ENCODE measurements at places on chromosomes 4 and X.

GRCh38 chrX:94751611-94752010 is 1077.6 kb downstream of the FAM133A start:
- no peak for DNase-seq

- DNase-seq = no peak
Observed at GRCh38 chrX:125175991-125176584, 143.6 kb upstream of the TEX13C start.

DNA sequence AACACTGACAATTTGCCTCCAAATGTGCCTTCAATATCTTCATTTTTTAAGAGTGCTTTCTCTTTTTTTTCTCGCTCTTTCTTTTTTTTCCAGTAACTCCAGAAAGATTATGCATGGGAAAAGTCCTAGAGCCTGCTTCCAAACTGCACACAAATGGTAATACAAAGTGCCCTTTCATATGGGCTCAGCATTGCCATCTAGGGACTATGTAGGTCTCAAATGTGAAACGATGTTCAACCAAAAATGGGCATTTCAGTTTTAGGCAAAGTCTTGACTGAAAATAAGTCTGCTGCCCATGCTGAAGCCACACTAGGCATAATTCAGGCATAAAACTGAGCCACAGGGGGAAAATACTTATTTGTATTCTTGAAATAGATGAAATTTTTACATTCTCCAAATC is 65.6 kb downstream of the SYNPO2 start:
- no peak for DNase-seq

DNA sequence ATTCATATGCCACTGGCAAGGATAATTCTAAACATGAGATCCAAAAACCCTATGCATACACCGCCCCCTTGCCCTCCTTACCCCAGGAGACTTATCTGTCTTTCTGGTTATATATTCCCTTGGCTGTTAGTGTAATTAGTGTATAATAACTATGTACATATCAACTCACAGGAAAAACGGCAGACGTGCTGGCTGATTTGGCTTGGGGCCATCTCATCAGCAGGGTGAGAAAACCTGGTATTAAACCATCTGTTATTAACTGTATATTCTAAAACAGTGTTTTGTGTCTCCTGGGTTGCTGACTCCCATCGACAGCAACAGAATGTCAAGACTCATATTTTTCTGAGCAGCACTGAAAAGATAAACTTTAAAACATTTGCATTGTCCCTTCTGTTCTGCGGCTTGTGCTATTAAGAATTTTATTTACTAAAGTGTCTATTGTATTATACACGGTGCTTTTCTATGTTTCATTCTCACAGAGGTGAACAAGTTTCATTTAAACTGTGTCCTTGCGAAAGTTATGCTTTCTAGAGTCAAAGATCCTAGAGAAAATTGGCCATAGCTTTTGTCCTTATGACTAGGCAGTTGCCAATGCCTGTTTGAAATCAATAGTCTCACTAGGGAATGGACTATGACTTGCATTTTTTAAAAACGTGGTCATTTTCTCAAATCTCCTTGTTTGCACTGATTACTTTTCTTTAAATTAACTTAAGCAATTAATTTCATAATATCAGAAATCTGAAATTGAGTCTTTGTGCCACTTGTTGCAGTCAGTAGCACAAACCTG is 211.5 kb upstream of the MID1 start:
- DNase-seq = no peak

GRCh38 chrX:135185795-135186443 is 14.7 kb upstream of the CT55 start:
- no peak for DNase-seq

GRCh38 chr4:3836756-3837601 is 70.8 kb downstream of the ADRA2C start:
- DNase-seq = no peak

- DNase-seq = no peak
Observed at GRCh38 chr4:71867598-71867997, 83.7 kb upstream of the GC start.

DNA sequence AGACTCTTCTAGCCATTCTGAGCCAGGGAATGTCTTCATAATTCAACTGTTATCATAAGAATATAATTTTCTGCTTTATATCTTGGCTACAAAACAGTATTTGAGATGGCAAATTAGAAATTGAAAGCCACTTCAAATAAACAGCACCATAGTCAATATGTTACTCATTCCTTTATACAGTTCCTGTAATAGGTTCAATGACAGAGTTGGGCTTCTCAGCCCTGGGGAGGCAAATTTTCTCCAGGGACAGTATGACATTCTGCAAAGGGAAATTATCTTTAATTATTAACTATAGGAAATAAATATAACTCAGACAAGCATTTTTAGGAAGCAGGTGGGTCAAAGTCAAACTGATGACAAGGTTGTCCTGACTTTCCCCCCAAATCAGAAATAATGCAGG is 71.9 kb upstream of the RPS6KA6 start:
- no peak for DNase-seq
